HFFc6 (cell line): ENCODE measurements at places on chromosomes 4 and X. TPM values are rescaled to one million over a fixed set of nuclear protein-coding genes. Genes with fewer than 3 reads are reported as not detected.

FGA gene
- not detected in 2 replicates for total RNA-seq

- H3K4me3 ChIP-seq = no peak overlapping the region
- H3K4me1 ChIP-seq = no peaks in the 10 kb centered on the region
- H3K36me3 ChIP-seq = no peaks in the 10 kb centered on the region
- DNase-seq = no peak
- no peaks in the 10 kb centered on the region; the same call in none of the 2 replicates for H3K27me3 ChIP-seq
Measured at GRCh38 chrX:155179346-155179997, 36.8 kb upstream of the VBP1 start.

DNA sequence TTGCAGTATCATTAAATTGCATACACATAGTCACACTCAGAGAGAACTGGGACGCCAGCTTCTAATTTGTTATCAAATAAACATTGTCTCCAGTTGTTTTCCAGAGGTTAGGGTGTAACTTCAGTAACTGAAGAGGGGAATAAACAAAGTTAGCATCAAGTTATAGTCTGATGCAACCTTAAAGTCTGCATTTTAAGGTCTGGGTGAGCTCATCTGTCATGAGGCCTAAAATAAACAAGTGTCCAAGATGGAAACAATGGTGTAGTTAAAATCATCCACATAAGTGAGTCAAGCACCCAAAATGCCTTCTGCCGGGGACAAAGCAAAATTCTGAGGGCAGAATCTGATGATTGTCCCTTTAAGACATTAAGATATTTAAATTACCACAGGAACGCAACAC lies 70.3 kb upstream of the EMCN start:
- no peak for DNase-seq
- peaks cover 2% of the 10 kb centered on the region; the same call in 1 of the 2 replicates for H3K27me3 ChIP-seq
- H3K4me1 ChIP-seq = peaks cover 9% of the 10 kb centered on the region; the same call in 1 of the 2 replicates
- no peak overlapping the region for H3K27ac ChIP-seq
- no peaks in the 10 kb centered on the region for H3K36me3 ChIP-seq

CHIC1 gene
- 10.6 to 11.0 TPM (median 10.7 TPM) in 3 replicates for total RNA-seq

DNA sequence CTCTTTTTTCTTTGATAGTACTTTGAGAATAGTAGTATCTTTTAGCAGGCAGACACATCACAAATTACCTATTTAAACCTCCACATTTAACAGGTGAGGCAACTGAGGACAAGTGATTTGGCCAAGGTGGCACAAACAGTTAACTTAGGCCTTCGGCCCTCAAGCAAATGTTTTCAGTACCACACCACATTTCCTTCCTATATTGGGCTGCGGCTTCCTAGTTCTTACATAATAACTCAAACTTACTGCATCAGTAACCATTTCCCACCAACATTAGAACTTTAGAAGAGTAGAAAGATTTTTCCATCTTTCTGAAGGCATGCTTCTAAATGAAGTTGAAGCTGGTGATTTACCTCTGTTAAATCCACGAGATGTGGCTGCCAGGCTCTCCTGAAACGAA lies 63.2 kb upstream of the SLC4A4 start:
- peaks cover 50% of the 10 kb centered on the region for H3K4me1 ChIP-seq
- H3K27ac ChIP-seq = no peak overlapping the region; the same call in 1 of the 2 replicates
- DNase-seq = no peak
- H3K27me3 ChIP-seq = no peaks in the 10 kb centered on the region

DNA sequence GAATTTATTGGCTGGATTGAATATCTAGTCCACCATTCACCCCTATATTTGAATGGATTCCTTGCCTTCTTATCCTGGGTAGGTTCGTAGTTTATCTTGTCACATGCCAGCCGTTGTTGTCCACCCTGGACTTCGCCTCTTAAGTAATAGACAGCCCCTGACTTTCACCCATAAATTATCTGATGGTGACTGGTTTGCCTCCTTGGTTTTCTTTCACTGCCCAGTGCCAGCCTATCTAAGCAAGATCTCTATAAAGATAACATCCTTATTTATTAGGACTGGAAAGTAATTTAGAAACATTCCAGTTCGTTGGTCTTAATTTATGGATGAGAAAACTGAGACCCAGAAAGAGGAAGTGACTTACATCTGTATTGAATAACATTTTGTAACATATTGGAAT lies 410.3 kb downstream of the RPA4 start:
- H3K27ac ChIP-seq = no peak overlapping the region
- DNase-seq = no peak
- no peaks in the 10 kb centered on the region for H3K36me3 ChIP-seq
- H3K4me1 ChIP-seq = no peaks in the 10 kb centered on the region
- no peaks in the 10 kb centered on the region; the same call in 1 of the 2 replicates for H3K27me3 ChIP-seq

ETDA gene
- not detected in 3 replicates for total RNA-seq

- H3K4me3 ChIP-seq = no peak overlapping the region
- DNase-seq = no peak
- peaks cover 14% of the 10 kb centered on the region for H3K27me3 ChIP-seq
Measured at GRCh38 chr4:37715889-37716402, 29.8 kb upstream of the RELL1 start.

TMLHE gene
- total RNA-seq = 13.1 to 16.3 TPM (median 13.2 TPM) in 3 replicates

PDZD4 gene
- not detected in 3 replicates for total RNA-seq

GRCh38 chrX:141341743-141342142 lies 99.4 kb upstream of the SPANXC start:
- H3K27ac ChIP-seq = peak overlapping the region; percentile 59; the same call in 1 of the 2 replicates
- peaks cover 21% of the 10 kb centered on the region for H3K4me1 ChIP-seq
- H3K36me3 ChIP-seq = no peaks in the 10 kb centered on the region
- no peak for DNase-seq
- H3K27me3 ChIP-seq = no peaks in the 10 kb centered on the region

GRCh38 chr4:130266814-130267213 lies 1170.9 kb downstream of the C4orf33 start:
- H3K27ac ChIP-seq = no peak overlapping the region
- no peak overlapping the region for H3K4me3 ChIP-seq
- no peak for DNase-seq
- no peaks in the 10 kb centered on the region for H3K4me1 ChIP-seq
- no peaks in the 10 kb centered on the region for H3K27me3 ChIP-seq

C4orf51 gene
- total RNA-seq = not detected in 3 replicates

- no peak overlapping the region for H3K4me3 ChIP-seq
- no peak for DNase-seq
- H3K27me3 ChIP-seq = peaks cover 7% of the 10 kb centered on the region
- H3K36me3 ChIP-seq = no peaks in the 10 kb centered on the region
Measured at GRCh38 chr4:74018116-74018515, 19.6 kb upstream of the CXCL5 start.
